ENCODE measurements at places on chromosomes 3 and 15. TPM values are rescaled to one million over a fixed set of nuclear protein-coding genes. Genes with fewer than 3 reads are reported as not detected.
A peak's percentile ranks its signal among the peaks of the same experiment; 100 is the strongest.

- no peaks in the 10 kb centered on the region for H3K27me3 ChIP-seq
- H3K4me3 ChIP-seq = no peak overlapping the region
- H3K36me3 ChIP-seq = no peaks in the 10 kb centered on the region
- H3K27ac ChIP-seq = no peak overlapping the region
Measured at GRCh38 chr15:36495456-36495991, 83.9 kb upstream of the CDIN1 start.

- no peak overlapping the region for H3K27ac ChIP-seq
- H3K36me3 ChIP-seq = no peaks in the 10 kb centered on the region
- peak; percentile 55 for DNase-seq
- H3K27me3 ChIP-seq = no peaks in the 10 kb centered on the region
Measured at GRCh38 chr15:33547876-33548275, 237.1 kb downstream of the RYR3 start.

GRCh38 chr3:183807209-183807728, 18.1 kb downstream of the MAP6D1 start:
- DNase-seq = no peak
- peaks cover 75% of the 10 kb centered on the region for H3K36me3 ChIP-seq
- H3K27me3 ChIP-seq = no peaks in the 10 kb centered on the region
- no peak overlapping the region for H3K27ac ChIP-seq
- H3K4me3 ChIP-seq = no peak overlapping the region

PPP1R14D gene
- total RNA-seq = not detected

SH2D7 gene
- total RNA-seq = not detected

Measured in IMR-90 (cell line).